ENCODE measurements at places on chromosomes 7 and 10.

DNA sequence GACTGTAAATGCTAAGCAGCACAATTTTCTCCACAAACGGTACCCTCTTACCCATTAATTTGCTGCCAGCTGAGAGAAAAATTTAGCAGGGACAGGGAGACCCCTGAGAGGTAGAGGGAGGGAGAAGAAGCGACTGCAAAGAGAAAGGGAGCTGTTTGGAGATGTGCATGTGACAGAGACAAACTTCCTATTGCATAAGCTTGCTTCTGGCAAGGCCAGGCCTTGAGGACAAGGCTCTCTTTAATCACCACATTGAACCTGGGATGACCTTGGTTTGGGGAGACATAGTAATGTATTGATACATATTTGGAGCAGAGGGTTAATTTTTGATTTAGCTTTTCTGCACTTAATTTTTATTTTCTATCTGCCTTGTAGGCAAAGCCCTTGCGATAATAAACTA lies 31.1 kb upstream of the HIBADH start:
- DNase-seq: no peak

DNA sequence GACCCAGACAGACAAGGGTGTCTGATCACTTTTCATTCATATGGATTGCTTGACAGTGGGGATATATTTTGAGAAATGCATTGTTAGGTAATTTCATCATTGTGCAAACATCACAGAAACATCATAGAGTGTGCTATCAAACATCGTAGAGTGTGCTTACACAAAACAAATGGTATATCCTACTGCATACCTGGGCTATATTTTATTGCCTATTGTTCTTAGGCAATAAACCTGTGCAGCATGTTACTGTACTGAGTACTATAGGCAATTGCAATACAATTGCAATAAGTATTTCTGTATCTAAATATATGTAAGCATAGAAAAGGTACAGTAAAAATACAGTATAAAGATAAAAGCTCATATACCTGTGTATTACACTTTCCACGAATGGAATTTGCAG lies 319.1 kb downstream of the KIF20B start:
- DNase-seq: no peak

DNA sequence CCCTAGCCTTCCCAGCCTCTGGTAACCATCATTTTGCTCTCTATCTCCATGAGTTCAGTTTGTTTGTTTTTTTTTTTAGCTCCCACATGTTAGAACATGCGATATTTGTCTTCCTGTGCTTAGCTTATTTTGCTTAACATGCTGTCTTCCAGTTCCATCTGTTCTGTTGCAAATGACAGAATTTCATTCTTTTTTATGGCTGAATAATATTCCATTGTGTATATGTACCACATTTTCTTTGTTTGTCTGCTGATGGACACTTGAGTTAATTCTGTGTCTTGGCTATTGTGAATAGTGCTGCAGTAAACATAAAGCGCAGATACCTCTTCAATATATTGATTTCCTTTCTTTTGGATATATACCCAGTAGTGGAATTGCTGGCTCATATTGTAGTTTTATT lies 21.0 kb downstream of the DLD start:
- no peak for DNase-seq

- peak; percentile 83 for DNase-seq
These were observed 16.5 kb downstream of the AP5Z1 start for GRCh38 chr7:4791738-4792536.

Data from natural killer cell treated with Interleukin-12 subunit alpha and Interleukin-12 subunit beta and Interleukin-15 and Interleukin-18, amount 100 ng/mL, for 72 hours (primary cell).